GM12878 (cell line): ENCODE measurements at places on chromosomes 7 and 10. TPM values are rescaled to one million over a fixed set of nuclear protein-coding genes. Genes with fewer than 3 reads are reported as not detected.

- peaks cover 7% of the 10 kb centered on the region for H3K4me1 ChIP-seq
- H3K27me3 ChIP-seq, result no peaks in the 10 kb centered on the region
- no peak overlapping the region for H3K27ac ChIP-seq
- no peak for DNase-seq
- H3K4me3 ChIP-seq, result no peak overlapping the region
These were observed 90.3 kb downstream of the JMJD1C start for GRCh38 chr10:63375458-63375857.

GNAT3 gene
- total RNA-seq, result 4.3 and 5.8 TPM in 2 replicates

DNA sequence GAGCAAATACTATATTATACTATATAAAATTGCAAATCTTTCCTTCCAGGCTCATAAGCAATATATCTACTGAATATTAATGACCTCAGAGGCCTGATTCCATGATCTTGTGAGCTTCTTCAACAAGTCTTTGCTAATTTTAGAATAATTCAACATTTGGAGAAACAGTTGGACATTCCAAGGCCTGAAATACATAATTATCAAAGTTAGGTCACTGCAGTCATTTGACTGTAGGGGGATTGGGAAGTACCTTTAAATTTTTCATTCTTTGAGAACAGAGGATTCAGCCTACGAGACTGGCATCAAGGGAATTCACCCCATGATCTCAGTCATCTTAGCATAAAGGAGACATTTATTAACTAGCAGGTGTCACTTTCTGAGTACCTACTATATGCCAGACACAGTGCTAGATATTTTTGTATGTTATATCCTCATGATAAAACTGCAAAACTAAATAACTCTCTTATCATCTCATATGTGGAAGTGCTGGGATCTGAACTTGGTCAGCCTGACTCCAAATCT lies 85.4 kb downstream of the DOCK4 start:
- H3K4me3 ChIP-seq, result no peak overlapping the region
- no peaks in the 10 kb centered on the region for H3K4me1 ChIP-seq
- no peaks in the 10 kb centered on the region for H3K27me3 ChIP-seq
- no peaks in the 10 kb centered on the region for H3K36me3 ChIP-seq
- peak; percentile 3 for DNase-seq

DNA sequence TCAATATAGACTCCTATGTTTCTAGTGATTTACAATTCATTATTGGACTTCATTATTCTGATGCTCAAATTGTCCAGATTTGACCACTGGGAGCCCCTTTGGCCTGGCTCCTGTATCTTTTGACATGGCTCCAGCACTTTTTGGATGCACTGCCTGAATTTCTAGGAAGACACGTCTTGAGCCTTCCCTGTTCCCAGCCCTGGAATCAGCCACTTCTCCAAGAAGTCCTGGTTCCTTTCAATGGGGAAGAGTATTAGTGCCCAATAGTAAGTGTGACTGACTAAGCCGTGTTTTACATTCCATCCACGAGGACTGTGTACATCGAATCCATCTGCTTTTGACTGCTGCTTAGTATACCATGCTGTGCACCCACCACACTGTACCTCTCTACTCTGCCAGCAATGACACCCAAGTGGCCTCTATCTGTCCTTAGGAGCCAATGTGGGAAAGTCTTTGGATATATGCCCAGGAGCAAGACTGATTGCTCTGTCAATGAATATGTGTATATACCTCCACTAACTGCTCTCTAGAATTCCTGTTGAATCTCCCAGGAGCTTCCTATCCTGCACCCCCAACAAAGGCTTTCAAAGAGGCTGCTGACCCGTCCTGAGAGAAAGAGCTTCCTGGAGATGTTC lies 23.2 kb upstream of the NPFFR1 start:
- DNase-seq, result no peak
- H3K4me3 ChIP-seq, result no peak overlapping the region
- no peak overlapping the region for H3K27ac ChIP-seq
